Esophagus squamous epithelium (tissue), 5 donors: ENCODE measurements at places on chromosomes 6 and 20.

DNA sequence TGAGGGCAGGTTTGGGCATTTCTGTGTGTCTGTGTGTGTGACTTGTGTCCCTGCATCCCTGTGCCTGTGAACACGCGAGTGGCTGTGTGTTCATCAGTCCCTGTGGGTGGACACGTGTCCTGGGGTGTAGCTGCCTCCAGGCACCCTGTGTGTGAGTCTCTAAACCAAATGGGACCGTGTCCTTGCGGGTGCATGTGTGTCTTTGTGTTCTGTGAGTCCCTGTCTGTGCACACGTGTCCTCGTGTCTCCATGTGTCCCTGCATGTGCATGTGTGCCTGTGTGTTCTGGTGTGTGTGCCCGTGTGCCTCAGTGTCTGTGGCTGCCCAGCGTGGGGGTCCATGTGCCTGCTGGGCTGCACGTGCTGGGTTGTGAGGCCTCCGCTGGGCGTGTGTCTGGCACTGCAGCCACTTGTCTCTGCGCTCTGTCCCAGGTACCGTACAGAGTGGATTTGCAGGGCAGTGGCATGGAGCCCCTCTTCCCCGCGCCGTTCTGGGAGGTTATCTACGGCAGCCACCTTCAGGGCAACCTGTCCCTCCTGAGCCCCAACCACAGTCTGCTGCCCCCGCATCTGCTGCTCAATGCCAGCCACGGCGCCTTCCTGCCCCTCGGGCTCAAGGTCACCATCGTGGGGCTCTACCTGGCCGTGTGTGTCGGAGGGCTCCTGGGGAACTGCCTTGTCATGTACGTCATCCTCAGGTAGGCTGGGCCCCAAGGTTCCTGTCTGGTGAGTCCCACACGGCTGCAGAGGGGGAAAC lies 8.2 kb upstream of the LKAAEAR1 start:
- no peak for DNase-seq

- no peak for DNase-seq
These were observed 515.6 kb downstream of the KIF16B start for GRCh38 chr20:16057651-16058050.

- no peak for DNase-seq
These were observed 17.1 kb upstream of the CALHM6 start for GRCh38 chr6:116444092-116444491.

GRCh38 chr20:54221996-54222890 lies 14.4 kb downstream of the PFDN4 start:
- no peak for DNase-seq
